ENCODE measurements at places on chromosomes 5 and 9.
A peak's percentile ranks its signal among the peaks of the same experiment; 100 is the strongest.

GRCh38 chr5:77232574-77233358 lies 22.3 kb downstream of the PDE8B start:
- DNase-seq: no peak

DNA sequence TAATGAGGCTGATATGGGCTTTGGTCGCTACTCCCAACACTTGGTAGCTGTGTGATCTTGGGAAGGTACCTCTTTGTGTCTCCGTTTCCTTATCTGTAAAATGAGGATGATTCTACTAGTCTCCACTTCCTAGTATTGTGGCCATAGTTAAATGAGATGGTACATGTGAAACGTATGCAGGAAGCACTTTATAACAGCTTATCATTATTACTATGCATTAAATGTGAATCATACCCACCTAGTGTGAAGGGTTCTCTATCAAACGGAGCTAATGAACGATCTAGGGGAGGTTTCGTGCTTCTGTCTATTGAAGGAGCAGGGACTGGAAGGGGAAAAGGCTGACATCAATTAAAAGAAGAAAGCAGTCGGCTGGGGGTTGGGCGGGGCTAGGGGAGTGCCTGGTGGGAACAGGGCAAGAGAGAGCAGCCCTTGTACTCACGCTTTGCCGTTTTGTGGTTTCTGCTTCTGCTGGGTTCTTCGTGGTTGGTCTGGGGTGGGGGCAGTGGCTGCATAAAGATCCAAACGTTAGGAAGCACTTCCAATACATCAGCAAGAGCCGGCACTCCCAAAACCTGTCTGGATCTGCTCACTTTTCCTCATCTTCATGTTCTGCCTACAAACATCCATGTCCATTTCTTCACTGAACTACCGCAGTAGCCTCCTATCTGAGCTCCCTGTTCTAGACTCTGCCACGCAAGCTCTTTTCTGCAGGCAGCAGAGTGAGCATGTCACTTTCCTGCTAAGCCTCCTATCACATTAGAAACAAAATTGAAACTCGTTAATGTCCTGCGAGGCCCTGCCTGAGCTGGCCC lies 30.8 kb downstream of the LCP2 start:
- DNase-seq: peak; percentile 44

DNA sequence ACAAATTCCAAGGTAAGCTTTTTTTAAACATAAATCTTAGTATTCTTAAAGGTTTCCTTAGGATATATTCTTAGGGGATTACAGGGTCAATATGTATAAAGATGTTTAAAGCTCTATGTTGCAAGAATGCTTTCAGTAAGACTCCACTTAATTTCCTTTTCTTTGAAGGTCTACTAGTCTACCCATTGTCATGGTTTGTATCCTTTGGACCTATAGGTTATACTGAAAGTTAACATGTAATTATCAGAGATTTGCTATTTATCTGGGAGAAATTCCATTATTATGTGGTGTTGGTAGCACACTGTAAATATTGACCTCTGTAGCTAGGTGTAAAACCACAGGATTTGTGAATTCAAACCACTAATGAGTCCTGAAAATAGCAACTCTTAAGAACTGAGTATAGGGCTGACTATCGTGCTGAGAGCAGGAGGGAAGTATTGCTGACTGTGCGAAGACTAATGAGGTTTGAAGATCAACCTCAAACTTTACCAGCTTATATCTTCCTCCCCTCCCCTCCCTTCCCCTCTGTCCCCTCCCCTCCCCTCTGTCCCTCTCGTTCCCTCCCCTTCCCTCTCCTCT lies 85.6 kb downstream of the GADD45G start:
- no peak for DNase-seq

GRCh38 chr5:38994324-38994927 lies 79.8 kb downstream of the RICTOR start:
- DNase-seq: no peak

DNA sequence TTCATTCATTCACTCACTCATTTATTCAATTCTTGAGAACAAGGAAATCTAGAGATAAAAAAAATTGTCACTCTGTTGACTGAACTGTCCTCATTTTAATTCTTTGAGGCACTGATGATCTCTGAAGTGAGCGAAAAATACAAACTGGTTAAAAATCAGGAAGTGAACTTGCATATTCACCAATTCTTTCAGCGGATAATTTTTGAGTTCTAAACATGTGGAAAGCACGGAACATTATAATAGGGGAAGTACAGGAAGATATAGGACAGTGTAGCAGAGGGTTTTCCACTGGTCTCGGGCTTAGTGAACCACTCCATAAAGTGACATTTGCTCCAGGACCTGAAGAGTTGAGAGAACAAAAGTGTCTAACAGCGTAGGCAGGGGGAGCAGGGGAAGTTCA lies 169.5 kb downstream of the TLR4 start:
- DNase-seq: no peak

DNA sequence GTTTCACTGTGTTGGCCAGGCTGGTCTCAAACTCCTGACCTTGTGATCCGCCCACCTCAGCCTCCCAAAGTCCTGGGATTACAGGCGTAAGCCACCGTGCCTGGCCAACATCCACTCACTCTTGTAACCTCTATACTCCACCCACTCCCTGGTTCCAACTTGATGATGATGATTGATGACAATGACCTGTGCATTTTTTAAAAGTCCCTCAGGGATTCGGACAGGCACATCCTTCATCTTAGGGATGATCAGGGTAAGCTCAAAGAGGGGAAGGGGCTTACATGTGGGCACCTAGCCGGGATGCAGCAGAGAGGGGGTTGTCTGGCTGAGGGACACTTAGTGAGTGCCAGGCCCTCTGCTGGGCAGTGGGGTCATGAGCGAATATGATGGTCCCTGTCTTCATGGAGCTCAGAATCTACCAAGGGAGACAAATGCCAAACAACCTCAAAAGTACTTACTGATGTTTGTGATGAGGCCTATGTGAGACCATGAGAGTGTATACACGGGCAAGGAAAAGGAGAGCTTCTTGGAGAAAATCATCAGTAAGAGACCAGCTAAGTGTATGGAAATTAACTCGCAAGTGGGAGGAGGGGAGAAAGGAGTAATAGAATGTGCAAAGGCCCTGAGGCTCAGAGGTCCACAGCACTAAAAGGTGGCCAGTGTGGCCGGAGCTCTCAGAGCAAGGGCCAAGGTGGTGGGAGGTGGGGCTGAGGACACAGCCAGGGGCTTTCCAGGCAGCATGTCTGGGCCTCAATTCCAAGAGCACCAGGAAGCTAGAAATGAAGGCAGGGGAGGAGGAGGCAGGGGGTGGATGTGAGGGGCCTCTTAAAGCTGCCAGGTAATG lies 27.4 kb downstream of the LHX2 start:
- no peak for DNase-seq

- no peak for DNase-seq
Observed at GRCh38 chr9:99090336-99091130, 14.4 kb upstream of the TGFBR1 start.

GRCh38 chr9:92911511-92912475 lies 34.0 kb upstream of the ZNF484 start:
- DNase-seq: no peak

DNA sequence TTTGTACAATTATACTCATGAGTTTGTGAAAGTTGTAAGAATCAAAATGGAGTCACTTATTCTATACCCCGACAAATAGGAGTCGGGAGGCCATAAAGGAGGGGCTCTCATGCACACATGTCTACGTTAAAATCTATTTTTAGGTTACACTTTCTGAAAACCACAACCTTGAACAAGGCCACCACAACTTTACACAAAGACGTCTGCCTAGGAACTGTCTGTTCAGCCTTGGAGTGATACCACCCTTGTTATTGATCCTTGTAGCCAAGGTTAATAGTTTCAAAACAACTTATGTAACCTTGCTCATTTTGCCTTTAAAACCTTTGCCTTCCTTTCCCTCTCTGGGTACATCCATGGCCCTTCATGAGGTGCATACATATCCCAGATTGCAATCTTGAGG lies 4.1 kb upstream of the NDFIP1 start:
- DNase-seq: no peak
